HuH-7.5 (cell line): ENCODE measurements at places on chromosomes 5 and 9.

GRCh38 chr5:92421942-92422341 lies 1038.8 kb upstream of the ARRDC3 start:
- DNase-seq: no peak

GRCh38 chr5:197892-198489 lies 6.7 kb downstream of the LRRC14B start:
- DNase-seq: no peak

DNA sequence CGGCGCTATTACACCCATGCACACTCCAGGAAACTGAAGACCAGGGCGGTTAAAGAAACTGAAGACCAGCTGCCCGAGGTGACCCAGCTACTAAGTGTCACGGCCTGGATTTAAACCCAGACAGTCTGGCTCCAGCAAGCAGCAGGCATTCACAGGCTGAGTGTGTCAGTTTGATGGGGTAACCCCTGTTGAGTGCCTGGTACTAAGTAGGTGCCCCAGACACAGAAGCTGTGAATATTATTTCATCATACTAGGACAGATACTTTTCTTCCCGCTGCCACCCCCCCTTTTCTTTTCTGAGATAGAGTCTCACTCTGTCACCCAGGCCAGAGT lies 7.3 kb downstream of the ENG start:
- no peak for DNase-seq

DNA sequence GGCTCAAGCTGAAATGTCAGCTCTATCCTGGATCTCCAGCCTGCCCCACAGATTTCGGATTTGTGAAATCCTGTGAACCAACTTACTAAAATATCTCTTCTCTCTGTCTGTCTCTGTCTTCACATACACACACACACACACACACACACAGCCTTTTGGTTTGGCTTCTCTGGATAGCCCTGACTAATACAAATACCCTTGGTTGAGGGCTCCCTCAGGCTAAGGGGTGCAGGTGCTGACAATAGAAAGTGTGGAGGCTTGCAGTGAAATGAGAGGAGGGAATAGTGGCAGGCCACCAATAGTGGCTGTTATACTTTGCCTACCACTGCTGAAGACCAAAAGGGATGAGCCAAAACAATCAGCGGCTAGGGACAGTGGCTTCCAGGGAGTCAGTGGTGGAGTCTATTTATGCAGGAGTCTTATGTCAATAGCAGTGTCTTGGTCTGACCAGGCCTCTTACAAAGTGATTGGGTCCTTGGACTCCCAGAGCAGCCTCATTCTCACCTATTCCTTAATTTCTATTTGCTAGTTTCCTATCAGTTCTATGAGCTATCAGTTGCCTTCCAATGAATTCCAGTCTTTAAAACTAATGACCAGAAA lies 93.2 kb upstream of the GAS1 start:
- no peak for DNase-seq

DNA sequence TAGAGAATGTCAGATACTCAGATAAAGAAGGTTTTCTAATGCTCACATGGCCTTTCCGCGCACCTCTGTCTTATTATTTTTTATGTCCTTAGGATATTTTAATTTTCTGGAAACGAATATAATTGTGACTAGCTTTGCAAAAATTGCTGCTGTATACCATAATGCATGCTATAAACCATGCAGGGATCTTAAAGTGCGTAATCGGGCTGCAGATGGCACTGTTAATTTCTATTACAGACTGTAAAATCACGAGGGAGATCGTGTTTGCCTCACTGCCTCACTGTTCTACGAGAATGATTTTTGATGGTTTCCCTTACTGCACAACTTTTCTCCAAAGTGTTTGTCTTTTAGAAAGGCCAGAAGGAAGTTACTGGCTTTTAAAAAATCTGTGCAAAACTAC lies 356.1 kb downstream of the TUSC1 start:
- DNase-seq: no peak

DNA sequence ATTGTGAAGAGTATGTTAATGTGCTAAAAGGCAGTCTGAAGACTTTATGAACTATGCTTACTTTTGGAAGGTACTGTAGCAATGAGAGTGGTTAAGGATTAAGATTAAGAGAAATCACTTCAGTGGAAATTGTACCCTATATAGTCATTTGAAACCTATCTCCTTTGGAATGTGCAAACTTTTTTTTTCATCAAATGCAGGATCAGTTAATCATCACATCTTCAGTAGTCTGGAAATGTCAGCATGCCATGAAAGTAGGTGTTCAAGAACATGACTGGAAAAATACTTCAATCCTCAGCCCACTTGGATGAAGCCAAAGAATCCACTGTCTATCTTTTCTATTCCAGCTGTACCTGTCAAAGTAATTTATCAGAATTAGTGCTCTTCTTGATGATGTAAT lies 157.8 kb upstream of the TMEM161B start:
- DNase-seq: no peak

DNA sequence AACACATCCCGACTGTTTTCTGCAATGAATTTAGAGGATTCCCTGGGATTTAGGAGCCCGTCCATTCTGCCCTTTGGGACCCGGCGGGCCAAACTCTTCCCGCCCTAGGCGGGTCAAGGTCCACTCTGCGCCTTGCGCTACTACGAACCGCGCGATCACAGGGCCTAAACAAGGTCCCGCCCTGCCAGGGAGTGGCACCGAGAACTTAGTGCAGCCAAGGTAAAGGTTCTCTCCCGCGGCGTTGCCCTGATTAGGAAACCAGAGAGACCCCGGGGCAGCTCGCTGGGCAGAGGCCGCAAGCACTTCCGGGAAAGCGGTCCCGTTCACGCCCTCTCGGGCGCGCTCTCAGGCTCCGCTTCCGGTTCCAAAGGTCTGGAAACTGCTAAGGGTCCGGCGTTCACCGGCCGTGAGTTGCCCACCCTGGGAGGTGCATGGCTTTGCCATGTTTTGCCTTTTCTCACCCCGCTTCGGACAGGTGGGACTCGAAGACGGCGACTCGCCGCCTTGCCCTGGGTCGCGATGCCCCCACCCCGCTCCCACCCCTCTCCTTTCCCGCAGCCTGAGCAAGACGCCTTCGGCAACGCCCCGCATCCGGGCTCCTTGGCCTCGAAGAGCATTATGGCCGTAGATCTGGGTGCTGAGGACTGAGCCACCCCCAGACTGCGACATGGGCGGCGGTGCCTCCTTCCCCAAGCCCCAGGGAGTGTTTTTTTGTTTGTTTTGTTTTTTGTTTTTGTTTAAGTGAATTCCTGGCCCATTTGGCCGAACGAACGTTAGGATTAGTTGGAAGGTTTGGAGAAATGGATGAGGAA lies 23.4 kb downstream of the HNRNPK start:
- DNase-seq: peak; percentile 79

DNA sequence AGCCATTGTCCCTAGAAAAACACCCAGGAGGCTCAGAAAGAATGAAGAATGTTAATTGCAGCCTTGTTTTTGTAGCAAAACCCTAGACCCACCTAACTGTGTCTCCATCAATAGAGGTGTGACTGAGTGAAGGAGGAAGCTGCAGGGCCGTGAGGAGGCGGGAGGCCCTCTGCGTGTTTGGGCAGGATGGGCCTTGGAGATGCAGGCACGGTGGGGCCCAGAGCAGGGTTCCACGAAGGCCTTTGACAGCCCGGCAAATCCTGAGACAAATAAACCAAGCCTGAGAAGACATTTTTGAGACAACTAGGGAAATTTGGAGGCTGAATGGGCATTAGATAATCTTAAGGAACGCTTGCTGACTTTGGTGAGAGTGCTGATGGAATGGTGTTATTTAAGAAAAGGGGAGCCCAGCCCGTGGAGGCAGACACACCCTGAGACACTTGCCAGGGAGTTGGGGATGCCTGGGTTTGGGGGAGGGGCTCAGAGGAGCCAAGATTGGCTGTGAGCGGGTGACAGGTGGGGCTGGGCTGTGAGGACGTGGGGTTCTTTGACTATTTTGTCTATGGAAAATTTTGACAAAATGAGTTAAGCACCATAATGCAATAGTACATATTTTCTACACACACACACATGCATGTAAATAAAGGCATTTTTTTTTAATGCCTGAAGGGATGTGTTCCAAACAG lies 48.8 kb downstream of the BARX1 start:
- DNase-seq: no peak

- DNase-seq: no peak
Measured at GRCh38 chr5:9500625-9501024, 45.2 kb downstream of the SEMA5A start.

- DNase-seq: no peak
Measured at GRCh38 chr5:23234197-23234596, 273.2 kb upstream of the PRDM9 start.

DNA sequence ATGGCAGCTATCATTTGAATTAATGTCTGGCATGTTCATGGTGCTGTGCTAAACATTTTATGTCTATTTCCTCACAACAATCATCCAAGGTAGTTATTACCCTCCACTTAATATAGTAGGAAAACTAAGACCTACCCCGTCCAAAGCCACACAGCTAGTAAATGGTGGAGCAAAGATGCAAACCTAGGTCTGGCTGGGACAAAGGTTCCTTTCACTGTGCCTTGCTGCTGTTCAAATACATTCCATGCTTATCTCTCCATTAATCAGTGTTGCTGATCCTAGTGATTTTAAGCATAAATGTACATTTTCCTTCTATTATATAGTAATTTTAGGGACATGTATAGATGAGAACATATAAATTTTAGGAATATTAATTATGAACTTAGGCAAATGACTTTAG lies 38.7 kb downstream of the CCDC125 start:
- peak; percentile 15 for DNase-seq

DNA sequence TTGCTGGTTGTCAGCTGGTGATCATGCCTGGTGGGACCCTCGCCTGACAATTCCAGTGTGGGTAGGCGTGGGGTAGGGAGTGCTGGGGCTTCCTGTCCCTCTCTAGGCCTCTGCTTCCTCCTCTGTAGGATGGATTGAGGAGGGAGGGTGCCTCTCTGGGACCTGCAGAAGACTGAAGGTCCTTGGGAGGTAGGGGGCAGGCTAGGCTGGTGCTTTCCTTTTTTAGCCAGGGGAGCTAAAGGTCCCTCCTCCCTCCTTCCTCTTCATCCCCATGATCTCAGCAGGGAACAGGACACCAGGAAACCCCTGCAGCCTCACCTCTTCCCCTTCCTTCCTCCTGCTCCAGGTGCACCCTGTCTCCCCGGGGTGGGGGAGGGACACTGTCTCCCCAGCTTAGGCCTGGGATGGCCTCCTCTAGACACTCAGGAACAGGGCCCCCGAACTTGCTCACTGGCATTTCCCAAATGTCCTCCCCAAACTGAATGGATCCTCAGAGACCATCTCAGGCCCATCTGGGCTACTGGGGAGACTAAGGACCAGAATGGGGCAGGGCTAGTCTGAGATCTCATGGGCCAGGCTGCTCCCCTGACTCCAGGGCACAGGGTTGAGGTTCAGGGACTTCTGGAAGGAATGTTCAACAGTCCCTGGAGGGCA lies 8.4 kb downstream of the SH2D3C start:
- no peak for DNase-seq

DNA sequence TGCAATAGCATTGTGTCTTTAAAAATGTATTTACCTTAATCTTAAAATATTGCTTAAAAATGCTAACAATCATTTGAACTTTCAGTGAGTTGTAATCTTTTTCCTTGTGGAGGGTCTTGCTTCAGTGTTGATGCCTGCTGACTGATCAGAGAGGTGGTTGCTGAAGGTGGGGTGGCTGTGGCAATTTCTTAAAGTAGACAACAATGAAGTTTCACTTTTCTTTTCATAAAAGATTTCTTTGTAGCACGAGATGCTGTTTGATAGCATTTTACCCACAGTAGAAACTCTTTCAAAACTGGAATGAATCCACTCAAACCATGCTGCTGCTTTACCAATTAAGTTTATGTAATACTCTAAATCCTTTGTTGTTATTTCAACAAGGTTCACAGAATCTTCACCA lies 50.8 kb downstream of the NR3C1 start:
- no peak for DNase-seq

DNA sequence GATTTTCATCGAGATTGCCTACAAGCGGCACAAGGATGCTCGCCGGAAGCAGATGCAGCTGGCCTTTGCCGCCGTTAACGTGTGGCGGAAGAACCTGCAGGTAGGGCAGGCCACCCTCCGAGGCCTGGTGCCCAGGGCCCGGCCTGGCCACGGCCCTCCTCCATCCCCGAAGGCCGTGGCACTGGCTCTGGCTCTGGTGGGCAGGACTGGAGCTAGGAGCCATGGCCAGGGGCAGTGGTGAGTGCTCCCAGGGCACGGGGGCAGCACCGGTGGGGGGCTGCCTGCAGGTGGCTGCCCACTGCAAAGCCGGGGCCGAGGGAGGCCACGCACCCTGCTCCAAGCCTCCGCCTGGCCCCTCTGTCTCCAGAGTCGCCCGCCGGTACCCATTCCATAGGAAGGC lies 6.0 kb downstream of the LRRC26 start:
- no peak for DNase-seq
